ENCODE measurements at places on chromosomes 1 and 21.

DNA sequence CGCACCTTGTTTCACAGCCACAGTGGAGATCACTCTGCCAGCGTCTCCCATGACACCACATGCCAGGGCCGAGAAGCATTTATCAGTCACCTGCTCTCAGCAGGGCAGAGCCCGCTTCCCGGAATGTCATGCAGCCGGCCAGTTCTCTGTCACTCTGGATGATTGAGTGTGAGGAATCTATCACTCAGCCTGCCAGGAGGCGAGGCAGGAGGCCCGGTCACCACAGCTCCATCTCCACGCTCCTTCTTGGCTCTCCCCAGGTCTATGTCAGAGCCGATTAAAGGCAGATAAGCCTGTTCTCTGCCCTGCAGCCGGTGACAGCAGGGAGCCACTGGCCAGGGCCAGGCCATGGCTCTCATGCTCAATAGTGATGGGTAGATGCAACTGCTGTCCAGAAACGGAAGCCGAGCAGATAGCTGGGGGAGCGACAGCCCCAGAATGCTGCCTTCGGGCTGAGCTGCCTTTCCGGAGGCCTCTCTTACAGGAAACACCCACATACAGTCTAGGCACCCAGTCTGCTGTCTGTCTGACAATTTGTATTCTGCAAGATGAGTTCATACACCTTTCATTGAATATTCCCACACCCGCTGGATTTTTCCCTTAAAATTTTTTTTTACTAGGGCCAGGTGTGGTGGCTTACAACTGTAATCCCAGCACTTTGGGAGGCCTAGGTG, 64.1 kb downstream of the ACTL8 start:
- DNase-seq: no peak

- DNase-seq: no peak
These were observed 1.4 kb downstream of the BCL10 start for GRCh38 chr1:85274969-85275453.

DNA sequence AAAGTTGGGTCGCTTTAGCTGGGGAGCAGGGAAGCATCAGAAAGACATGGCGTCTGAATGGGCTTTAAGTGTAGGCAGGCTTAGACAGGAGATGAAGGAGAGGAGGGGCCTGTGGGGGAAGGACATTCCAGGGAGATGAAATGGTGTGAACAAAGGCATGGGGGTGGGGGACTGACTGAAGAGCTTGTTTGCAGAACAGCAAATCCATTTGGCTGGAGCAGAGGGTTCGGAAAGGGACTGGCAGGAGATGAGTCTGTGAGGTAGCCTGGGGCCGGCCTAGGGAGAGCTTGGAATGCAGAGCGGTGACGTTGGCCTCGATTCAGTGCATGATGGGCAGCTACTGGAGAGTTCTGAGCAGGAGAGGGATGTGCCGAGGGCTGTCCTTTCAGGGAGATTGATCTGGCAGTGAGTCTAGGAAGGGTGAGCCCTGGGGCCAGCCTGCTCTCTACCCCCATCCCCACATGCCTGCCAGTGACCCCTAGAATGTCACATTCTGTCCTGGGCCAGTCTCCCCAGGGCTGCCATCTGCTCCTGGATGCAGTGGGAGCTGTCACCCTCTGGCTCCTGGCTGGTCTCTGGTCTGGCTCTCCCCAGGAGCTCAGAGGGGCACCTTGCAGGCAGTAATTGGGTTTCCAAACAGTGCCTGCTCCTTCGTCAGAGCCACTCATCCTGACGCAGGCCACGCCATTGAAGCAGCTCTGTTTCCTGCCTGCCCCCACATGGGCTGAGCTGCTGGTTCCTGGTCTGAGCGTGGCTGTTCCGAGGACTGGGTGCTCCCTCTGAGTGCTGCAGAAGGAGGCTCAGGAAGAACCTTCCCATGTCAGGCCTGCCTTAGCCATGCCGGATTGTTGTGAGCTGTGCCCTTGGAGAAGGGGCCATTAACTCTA, 22.3 kb upstream of the TMEM222 start:
- DNase-seq: no peak

DNA sequence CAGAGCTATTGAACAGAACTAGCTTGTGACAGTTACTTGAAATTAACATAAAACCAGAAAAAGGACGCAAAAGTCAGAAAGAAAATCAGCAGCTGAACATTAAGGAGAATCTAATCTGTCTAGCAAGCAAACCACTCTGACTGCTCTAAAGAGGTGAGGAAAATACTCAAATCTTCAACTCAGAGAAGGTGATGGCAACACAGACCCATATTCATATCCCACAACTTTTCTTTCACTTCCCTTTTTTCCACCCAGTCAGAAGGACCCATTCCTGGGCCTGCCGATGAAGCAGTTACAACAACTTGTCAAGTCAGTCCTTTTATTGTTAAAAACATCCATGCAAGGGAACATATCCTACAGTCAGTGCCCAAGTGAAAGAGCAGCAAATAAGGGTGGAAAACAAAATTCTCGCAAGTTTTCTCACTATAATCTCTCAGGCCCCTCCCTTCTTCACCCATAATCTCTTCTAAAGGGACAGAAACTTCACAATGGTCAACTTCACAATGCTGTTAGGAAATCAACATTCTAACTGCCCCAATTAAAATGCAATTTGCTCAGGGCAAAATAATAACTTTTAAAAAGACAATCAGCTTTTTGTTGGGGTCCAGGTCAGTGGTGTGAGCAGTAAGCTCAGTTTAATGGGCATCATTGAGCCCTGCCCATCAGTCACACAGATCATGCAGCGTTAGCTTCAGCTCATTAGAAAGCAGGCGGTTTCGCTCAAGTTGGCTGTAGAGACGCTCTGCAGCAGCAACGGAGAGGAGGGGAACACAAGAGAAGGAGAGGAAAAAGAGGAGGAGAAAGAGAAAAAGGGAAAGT, 3.6 kb upstream of the NUP210L start:
- DNase-seq: no peak

DNA sequence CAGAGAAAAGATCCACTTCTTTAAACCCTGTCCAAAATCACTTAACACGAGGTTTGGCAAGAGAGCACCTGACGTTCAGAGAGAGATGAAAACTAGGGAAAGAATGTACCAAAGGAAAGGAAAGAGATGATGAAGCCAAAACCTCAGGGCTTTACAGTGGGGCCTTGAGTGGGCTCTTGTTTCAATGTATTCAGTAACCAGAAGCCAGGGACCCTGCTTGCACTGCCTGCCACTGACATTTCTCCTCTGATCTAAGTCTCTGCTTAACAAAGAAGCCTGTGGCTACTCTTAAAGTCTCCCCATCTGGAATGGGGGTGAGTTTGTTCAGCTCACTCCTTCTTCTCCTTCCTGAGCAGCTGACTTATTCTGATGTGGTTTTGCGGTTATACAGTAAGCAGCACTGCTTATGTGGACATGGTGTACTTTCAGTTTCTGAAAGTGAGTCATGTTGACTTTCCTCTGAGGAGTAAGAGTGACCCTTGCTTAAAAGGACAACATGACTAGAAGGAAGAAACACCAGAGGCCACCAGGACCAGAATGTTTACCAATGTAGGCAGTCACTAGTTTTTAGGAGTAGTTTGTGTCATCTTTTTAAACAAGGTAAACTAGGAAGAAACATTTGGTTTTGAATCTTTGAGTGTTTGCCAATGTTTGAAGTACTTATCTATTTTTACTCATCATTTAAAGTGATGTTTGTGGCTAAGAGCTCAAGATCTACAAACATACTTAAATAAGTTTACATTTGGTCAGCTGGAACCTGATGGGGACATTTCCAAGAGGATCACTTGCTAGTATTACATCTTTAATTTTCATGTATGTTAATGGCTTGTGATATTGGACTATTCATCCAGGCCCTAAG, 87.4 kb downstream of the FASLG start:
- peak; percentile 17 for DNase-seq

DNA sequence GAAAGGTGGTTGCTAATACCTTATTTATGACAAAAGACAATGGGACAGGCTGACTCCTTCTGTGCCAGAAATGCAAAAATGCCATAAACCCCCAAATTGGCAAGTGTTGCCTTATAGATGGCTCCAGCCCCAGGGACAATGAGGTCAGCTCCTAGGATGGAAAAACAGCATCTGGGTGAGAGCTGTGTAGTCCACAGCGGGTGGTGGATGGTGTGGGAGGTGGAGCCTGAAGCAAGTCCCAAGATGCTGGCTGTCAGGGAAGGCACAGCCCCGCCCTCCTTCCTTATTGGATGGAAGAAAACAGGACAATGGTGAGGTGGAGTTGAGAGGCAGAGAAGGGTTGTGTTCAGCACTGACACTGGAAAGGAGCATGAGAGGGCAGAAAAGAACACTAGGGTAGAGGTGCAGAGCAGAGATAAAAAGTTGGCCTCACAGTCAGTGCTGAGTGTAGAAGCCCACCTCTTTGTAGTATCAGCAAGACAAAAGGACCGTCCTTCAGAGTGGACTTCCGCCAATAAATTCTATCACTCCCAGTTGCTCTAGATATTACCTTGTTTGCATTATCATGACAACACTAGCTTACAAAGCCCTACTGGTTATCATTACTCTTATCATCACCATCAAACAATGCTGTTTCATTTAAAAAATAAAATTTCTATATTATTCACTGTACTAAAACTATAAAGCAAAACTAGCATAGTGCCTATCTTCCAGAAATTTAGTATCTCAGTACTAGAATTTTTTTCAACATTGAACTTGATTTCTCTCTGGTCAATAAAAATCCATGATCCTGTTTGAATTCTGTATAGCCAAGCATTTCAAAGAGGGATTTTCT, 3.7 kb upstream of the SDE2 start:
- DNase-seq: no peak

DNA sequence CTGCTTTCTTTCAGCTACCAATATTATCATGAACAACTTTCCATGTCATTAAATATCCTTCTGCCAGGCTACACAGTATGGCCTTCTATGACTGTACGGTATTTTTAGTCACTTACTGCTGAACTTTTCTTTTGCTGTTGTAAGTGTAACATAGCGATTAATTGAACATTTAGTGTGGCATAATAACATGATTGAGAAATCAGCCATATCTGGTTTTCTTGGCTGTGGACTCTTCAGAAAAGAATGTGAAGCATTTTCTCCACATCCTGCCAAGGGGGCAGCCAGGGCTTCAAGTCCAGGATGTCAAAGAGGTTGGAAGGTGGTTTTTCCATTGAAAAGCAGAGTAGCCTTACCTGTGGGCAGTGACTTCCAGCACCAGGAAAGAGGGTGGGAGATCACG, 8.8 kb upstream of the AHCYL1 start:
- DNase-seq: no peak

DNA sequence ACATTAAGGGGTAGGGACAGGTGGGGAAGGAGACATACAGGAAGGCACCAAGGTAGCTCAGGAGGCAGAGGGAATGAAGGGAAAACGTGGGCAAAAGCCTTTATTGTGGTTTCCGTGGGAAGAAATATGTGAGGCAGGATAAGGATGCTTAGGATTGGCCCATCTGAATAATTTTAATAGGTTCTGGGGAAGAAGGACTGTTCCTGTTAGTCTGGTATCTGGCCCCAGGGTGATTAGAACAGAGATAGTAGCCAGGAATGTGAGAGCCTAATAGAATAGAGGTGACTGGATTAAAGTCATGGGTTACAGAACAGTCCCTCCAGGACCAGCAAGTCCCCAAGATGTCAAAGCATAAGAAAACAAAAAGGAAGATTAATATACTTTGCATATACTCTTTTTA, 545.2 kb upstream of the CAMK1G start:
- no peak for DNase-seq

DNA sequence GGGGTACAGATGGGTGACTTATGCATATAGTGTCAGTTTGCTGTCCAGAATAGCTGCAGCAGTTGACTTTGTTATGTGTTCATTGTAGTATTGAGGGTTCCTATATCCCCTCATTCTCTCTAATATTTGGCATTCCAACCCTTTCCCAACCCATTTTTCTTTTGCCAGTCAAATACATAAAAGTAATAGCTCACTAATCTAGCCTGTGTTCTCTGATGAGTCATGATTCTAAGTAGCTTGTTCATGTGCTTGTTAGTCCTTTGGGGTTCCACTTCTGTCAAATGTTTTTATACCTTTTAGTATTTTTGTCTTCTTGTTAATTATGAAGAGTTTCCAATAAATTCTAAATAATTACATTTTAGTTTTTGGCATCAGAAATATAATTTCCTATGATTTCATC, 99.2 kb upstream of the MROH9 start:
- DNase-seq: no peak

GRCh38 chr1:165055581-165055980, 300.9 kb downstream of the LMX1A start:
- DNase-seq: no peak

DNA sequence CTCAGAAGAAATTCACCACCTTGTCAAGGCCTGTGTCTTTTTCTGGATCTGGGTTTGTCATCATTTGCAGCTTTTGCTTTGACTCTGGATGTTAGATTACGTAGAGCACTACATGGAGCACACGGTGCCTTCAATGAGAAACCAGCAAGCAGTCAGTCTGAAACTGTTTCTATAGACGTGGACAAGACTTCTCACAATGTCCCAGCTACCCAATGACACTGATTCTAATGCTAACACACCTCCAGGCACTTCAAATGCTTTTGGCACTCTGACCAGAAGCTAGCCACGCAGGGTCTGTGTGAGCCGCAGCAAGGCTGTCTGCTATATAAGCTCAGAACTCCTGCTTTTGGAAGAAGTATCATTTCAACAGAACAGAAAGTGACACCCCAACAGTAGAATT, 38.2 kb downstream of the ITPKB start:
- no peak for DNase-seq

GRCh38 chr1:82015444-82015843, 214.7 kb downstream of the ADGRL2 start:
- DNase-seq: no peak

- no peak for DNase-seq
These were observed 33.8 kb downstream of the CLIC6 start for GRCh38 chr21:34702341-34703170.

- DNase-seq: no peak
These were observed 43.4 kb downstream of the VWA5B1 start for GRCh38 chr1:20334103-20334502.

DNA sequence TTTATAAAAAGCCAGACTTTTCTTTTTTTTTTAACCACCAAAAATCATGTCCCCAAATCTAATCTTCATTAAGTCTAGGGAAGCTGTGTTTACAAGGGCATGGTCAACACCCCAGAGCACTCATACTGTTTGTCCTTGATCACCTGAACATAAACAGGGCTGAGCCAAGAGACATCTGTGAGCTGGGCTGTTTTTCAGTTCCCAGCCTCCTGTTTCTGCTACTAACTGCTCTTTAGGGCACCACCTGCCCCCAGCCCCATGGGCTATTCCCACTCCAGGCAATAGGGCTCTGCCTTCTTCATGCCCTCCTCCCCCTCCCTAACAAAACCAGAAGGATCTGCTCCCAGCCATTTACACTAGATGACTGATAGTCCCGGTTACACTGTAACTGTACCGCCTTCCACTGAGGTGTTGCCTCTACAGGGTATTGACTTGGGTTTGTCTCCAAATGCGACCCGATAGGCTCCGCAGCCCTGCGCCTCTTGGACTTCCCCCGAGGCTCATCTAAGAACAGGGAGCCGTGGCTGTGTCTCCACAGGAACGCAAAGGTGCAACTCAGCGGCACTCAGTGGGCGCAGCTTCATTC, 11.7 kb upstream of the SLC26A9 start:
- DNase-seq: no peak

DNA sequence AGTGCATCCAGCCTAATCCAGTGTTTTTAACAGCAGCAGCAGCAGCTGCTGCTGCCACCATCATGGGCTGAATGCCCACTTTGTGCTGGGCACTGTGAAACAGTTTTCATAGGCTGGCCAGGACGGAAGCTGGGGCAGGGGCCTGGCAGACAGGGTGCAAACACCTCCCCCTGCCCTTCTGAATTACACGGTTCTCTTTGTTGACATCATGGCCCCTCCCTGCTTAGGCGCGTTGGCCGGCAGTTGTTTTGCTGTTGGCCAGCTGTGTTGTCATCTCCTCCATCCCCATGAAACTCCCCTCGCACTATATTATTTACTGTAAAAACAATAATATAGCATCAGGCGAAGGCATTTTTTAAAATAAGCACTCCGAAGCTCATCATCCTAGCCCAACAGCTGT, 33.1 kb downstream of the PTPRU start:
- no peak for DNase-seq

Measured in activated CD4-positive, alpha-beta T cell treated with anti-CD3 and anti-CD28 coated beads for 4 hours (primary cell).